ENCODE measurements at places on chromosomes 3 and 15. TPM values are rescaled to one million over a fixed set of nuclear protein-coding genes. Genes with fewer than 3 reads are reported as not detected.

The GOLGA8H gene
- not detected for total RNA-seq

DNA sequence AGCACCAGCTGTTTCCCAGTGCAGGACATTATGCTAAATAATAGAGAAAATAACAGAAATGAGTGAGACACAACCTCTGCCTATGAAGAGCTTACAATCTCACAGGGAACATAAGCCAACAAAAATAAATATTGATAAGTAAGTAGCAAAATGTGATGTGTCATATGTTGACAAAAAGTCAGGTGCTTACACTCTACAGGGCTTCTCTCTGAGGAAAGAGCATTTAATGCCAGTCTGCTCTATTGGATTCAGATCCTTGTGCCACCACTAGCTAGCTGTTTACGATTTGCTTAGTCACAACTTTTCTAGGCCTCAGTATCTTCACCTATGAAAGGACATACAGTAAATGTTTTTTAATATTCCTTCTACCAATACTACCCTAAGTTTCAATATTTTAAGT lies 500.9 kb upstream of the NAALADL2 start:
- no peak for DNase-seq

- DNase-seq = no peak
Measured at GRCh38 chr3:103372031-103372430, 937.2 kb downstream of the ZPLD1 start.

GRCh38 chr3:37945156-37945806 lies 45.3 kb upstream of the VILL start:
- DNase-seq = no peak

- no peak for DNase-seq
Measured at GRCh38 chr3:37588758-37589157, 272.9 kb upstream of the CTDSPL start.

- no peak for DNase-seq
Measured at GRCh38 chr3:42875325-42876151, at the start of gene CYP8B1. Gene CYP8B1 (minus strand): TSS chr3:42875879. CDS start chr3:42875816, 63 bp downstream.

DNA sequence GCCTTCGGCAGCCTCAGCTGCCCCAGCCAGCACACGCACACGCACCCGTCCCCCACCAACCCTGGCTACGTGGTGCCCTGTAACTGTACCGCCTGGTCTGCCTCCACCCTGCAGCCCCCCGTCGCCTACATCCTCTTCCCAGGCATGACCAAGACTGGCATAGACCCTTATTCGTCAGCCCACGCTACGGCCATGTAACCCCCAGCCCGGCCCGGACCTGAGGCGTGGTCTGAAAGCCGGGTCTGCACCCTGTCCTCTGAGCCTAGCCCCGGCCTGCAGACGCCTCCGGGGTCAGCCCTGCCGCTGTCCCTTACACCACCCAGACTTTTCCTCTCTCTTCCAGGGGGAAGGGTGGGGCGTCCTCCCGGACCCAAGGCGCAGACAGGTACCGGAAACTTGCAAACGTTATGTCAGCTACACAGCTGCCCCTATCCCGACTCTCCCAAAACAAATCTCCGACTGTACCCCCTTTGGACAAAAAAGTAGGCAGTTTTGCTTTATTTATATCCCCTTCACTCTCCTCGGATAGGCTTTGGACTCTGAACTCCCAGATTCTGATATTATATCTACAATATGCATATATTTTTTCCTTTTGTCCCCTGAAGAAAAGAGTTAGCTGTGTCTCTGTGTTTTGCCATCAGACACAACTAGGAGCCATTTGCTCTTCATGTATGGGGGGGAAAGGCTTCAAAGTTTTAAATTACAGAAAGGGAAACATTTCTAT lies 1.4 kb downstream of the SOX14 start:
- DNase-seq = no peak

DNA sequence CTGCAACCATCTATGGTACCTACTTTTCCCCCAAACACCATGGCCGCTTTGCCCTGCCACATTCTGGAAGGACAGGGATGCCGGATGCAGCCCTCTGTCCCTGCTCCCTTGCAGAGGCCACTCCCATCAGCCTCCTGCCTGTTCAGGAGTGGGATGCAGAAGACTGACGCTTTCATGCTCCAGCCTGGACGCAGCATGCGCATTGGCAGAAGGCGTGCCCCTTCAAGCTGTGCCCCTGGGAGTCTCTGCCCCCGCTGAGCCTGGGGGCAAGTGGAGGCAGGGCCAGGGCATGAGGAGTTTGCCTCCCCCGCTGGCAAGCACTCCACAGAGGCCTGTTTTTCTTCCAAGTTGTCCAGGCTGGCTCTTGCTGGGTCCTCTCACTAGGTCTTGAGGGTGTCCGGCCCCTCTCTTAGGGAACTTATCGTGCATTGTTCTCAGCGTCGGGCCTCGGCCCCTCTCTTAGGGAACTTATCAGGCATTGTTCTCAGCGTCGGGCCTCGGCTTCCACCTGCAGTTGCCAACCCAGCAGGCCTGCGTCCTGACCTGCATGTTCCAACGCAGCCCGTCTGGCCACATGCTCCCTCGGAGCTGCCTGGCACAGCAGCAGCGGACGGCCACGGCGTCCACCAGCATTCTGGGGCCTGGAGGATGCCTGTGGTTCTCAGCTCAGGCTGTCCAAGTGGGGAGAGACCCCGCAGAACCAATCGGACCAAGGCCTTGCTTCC lies 14.6 kb upstream of the SNRPA1 start:
- DNase-seq = no peak

DNA sequence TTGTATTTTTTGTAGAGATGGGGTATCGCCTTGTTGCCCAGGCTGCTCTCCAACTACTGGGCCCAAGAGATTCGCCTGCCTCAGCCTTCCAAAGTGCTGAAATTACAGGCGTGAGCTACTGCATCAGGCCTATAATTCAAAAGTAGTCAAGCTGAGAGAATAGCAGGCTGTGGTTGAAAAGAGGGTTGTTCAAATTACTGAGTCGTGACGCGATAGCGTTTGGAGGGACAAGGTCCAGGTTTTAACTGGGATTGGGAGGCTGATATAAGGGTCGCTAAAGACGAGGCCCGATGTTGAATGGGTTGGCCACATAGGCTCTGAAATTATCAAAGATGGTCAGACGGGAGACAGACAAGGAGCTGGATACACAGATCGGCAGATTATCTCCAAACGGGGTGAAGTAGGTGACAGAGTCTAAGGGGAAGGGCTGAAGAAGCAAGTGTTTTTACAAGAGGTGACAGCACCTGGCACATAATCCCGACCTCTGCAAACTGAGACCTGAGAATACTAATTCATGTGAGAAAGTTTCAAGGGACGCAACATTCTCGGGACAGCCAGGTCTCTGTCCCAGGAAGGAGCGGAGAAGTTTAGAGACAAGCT lies 759 bp upstream of the ARID3B start:
- DNase-seq = peak; percentile 31

- DNase-seq = no peak
Measured at GRCh38 chr3:66406163-66406562, 94.7 kb downstream of the LRIG1 start.

The NR2E3 gene
- not detected for total RNA-seq

- DNase-seq = peak; percentile 80
Measured at GRCh38 chr3:187616307-187616972, 53.8 kb downstream of the SST start.

GRCh38 chr3:156098437-156099035 lies 21.8 kb upstream of the KCNAB1 start:
- no peak for DNase-seq

GRCh38 chr15:75732177-75732808 lies 19.6 kb upstream of the CSPG4 start:
- no peak for DNase-seq
